A673 (cell line): ENCODE measurements at places on chromosomes 3 and 15. TPM values are rescaled to one million over a fixed set of nuclear protein-coding genes. Genes with fewer than 3 reads are reported as not detected.

FAM81A gene
- not detected in 2 replicates for total RNA-seq

SPSB4 gene
- 0.39 and 0.66 TPM in 2 replicates for total RNA-seq

- H3K27ac ChIP-seq: no peak overlapping the region
- H3K4me1 ChIP-seq: no peaks in the 10 kb centered on the region
- H3K27me3 ChIP-seq: peaks cover 67% of the 10 kb centered on the region
- no peak for DNase-seq
- H3K4me3 ChIP-seq: no peak overlapping the region
Measured at GRCh38 chr15:88748081-88748480, 55.2 kb upstream of the ACAN start.

DNA sequence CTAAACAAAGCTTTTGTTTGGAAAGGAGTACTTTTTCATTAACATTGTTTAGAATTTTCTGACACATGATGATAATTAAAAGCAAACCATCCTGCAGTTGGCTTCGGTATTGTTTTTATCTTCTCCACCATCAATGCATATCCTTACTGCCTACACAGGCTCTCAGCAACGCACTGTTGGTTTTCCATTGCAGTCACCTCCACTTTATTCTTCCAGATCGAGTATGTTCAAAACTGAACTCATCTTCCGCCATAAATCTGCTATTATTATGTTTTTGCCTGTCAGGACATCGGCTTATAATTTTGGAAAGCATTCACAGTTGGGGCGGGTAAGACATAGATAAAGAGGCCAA lies 589 bp upstream of the SENP5 start:
- peak overlapping the region; percentile 99 for H3K4me3 ChIP-seq
- peak overlapping the region; percentile 93 for H3K27ac ChIP-seq
- DNase-seq: no peak
- H3K36me3 ChIP-seq: no peaks in the 10 kb centered on the region
- H3K27me3 ChIP-seq: no peaks in the 10 kb centered on the region
- H3K4me1 ChIP-seq: peaks cover 12% of the 10 kb centered on the region

GRCh38 chr3:130783629-130784028 lies 37.0 kb upstream of the PIK3R4 start:
- DNase-seq: peak; percentile 53
- H3K36me3 ChIP-seq: no peaks in the 10 kb centered on the region
- H3K27me3 ChIP-seq: no peaks in the 10 kb centered on the region
- no peak overlapping the region for H3K4me3 ChIP-seq
- no peak overlapping the region for H3K27ac ChIP-seq
- peaks cover 11% of the 10 kb centered on the region for H3K4me1 ChIP-seq
